ENCODE measurements at places on chromosomes 5 and 9.

DNA sequence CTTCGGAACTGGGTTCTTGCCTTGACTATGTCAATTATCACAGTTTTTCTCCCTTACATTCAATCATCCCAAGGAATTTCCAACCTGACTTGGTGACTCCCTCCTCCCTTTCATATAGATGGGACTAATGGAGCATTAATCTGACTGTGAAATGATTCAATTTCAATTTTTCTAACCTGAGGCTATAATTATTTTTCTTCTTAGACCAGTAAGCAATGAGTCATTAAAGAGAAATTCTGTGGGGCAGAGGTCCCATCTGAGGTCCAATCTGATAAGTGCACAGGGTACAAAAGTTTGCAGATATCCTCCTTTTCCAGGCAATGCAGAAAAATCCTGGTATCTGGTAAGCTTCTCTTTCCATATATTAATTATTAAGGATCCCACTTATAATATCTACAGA, 18.9 kb downstream of the PDE4D start:
- no peak for DNase-seq

GRCh38 chr9:126063326-126063725, 263.3 kb upstream of the MVB12B start:
- no peak for DNase-seq

DNA sequence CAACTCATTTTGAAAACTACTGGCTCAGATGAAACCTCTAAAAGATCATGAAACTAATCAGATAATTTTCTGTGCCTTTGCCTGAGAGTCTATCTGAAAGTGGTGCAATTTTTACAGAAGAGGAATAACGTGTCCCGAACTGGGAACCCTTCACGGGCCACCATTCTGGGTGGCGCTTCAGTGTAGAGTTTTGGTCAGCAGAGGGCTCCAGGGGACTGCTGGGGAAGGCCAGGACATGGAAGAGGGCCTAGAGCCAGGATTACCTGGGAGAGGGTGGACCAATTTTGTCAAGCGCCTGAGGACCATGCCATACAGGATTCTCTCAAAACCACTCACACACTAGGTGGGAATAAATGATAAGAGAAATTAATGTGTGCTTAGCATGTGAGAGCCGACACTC, 49.7 kb upstream of the PLEKHG4B start:
- DNase-seq: no peak

DNA sequence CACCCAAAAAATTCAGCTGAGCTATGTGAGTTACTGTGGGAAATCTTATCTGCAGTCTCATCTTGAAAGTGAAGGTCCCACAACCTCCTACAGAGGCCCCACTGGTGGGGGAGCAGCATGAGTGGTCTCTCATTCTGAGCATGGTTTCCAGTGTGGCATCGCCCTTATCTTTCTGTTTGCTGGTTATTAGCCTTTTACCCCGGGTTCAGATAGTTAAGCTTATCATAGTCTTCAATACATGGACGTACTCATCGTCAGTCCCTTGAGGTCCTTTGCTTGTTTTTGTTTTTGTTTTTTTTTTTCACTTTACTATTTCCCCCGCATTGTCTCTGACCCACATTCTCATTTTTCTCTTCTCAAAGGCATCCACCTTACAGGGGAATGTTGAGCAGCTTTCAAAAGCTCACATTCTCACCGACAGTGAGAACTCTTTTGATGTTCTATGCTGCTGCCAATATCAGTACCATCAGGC, 7.7 kb upstream of the HAVCR2 start:
- no peak for DNase-seq

- no peak for DNase-seq
Measured at GRCh38 chr5:73314395-73315257, 134.0 kb downstream of the FOXD1 start.

DNA sequence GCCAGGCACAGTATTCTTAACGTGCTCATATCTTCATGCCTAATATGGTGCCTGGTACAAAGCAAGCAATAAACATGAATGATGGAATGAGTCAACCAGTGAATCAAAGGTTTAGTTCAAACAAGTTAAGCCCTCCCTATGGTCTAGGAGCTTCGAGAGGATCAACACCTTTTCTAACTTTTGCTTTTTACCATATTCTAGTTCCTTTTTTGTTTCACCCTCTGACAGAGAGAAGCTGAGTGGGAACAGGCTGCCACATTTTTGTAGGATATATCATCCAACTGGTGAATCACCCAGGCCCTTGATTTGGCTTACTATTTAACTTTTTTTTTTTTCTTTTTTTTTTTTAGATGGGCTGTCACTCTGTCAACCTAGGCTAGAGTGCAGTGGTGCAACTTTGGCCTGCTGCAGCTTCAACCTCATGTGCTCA, 39.3 kb upstream of the TNC start:
- DNase-seq: no peak

DNA sequence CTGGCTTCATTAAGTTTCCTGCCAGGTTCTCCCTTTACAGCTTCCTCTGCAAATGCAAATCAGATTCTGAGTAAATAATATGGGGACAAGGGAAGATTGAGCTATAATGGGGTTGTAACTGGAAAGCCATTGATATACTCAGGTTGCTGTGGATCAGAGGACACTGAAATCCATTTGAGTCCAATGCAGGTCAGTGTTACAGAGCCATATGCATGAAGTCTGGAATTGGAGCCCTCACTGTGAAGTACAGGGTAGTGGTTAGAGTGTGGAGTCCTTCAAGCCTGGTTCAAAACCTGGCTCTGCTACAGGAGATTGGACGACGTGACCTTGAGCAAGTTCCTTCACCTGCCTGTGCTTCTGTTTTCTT, 48.7 kb downstream of the TIMD4 start:
- no peak for DNase-seq

GRCh38 chr9:83940590-83941303, 19.5 kb upstream of the KIF27 start:
- no peak for DNase-seq

DNA sequence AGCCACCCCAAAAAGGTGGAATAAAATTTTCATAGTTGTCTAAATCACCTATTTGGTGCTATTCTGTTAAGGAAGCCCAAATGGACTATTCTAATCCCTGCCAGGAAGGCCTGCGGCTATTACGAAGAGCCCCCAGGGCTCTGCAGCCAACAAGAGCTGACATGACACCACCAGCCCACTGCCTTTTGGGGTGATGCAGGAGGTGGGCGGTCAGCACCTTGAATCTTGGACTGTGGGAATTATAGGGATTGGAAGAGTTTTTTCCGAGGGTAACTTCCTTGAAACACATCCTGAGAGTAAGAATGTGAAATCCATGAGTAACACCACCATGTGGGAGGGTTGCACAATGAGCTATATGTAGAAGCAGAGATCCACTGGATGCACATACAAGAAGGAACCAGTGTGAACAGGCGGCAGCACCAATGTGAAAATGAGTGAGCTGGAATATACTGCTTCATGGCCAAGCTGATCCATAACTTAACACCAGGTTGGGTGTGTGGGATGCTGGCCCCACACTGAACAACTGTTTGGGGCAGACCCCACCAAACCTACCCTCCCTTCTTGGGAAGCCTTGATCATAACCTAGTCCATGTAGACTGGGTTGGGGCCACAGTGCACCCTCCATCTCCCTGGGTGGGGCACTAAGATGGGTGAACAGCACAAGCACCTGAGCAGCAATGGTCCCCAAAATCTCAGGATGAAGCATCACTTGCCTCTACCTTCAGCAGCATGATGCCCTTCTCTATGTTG, 239.0 kb downstream of the FSTL4 start:
- DNase-seq: no peak

- no peak for DNase-seq
Measured at GRCh38 chr9:6945816-6946215, 188.0 kb downstream of the KDM4C start.

DNA sequence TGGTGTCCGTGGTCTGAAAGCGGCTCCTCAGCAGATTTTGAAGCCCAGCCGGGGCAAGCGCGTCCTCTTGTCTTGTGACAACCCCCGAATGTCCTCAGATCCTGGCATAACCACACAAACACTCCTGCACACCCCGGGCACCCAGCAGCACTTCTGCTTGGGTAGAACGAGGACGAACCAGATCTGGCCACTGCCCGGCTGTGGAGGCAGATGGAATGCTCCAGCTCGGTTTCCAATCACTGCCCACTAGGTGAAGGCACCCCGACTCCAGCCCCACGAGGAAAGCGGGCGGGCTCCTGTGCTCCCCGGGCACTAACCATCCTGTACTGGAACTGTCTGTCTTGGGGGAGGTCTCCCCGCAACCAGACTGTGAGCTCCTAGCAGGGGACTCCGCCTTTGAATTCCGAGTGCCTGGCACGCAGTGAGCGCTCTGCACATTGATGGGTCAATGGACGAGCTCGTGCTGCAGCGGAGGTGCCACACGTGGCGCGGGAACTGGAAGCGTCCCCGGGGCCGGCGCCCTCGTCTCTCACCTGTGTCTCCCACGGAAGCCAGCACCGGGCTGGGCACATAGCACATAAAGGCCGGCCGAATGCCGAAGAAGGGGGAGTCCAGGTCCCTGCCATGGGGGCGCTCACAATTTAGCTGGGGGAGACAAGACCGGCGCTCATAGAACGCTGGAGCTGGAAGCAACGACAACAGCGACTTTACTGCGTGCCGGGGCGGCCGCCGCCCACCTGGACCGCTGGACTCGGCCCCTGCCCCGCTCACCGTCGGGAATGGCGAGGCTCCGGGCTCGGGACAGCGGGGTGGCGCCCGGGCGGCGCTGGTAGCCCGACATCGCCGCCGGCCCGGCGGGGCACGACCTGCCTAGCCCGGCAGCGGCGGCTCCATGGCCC, 608 bp downstream of the ENTR1 start:
- DNase-seq: peak; percentile 53

DNA sequence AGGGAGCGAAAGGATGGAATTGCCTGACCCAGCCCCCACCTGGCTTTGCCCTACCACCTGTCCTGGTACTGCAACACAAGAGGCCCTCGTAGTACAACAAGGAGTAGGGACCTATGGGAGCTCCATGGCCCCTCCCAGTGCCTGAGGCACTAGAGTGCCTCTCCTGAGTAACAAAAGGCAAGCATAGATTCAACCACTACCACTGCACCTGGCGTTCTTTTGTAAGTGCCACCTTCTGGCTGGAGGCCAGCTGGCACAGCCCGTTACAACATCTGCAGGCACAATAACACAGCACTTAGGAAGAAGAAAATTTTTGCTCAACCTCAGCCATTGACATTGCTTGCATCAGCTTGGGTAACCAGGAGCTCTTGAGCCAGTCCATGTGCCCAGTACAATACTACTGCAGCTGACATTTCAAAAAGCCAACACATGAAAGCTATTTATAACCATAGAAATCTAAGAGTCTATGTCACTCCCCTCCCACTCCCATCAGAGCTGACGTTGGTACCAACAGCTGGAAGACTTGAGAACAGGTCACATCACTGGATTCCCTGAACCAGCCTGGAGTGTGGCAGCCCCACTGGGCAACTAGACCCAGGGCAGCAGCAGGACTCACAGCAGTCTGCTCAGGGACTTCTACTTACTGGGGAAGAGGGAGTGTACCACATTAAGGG, 17.7 kb upstream of the FAM174A start:
- no peak for DNase-seq

DNA sequence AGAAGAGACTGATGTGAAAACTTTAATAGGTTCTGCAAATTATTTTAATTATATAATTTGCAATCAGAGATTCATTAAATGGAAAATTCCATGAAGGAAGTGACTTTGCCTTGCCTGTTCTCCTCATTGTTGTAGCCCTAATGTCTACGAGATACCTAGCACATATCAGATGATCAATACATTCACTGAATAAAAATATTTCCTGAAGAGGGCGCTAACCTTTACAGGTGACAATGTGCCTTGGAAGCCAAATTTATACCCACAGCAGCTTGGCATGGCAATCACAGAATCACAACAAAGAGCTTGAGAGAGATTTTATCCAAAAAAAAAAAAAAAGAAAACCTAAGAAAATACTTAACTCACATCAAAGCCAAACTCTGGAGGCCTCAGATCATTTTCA, 17.4 kb downstream of the HAUS6 start:
- no peak for DNase-seq

- peak; percentile 24 for DNase-seq
Measured at GRCh38 chr9:90219548-90220118, 423.0 kb downstream of the DIRAS2 start.

GRCh38 chr9:99821396-99822108, at the start of gene NR4A3:
Gene NR4A3, plus strand, starts transcription at chr9:99821885. Its CDS starts 6,158 bp downstream, at chr9:99828043.
- peak; percentile 95 for DNase-seq

DNA sequence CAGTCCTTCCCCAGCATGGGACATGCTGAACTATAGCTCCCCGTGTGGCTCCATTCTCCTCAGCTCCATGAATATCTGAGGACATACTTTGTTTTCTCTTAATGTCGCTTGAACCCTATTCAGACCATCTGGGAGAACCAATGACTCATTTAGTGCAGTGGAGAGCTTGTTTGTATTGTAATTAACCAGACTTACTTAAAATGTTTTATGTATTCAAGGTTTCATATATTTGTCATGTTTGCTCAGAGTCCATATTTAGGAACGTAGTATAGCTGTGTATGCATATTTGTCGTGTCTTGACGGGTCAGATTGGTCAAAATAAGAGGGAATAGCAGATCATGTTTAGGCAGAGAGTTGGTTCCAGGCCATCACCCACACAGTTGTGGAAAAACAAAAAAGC, 150.1 kb upstream of the NTRK2 start:
- no peak for DNase-seq

DNA sequence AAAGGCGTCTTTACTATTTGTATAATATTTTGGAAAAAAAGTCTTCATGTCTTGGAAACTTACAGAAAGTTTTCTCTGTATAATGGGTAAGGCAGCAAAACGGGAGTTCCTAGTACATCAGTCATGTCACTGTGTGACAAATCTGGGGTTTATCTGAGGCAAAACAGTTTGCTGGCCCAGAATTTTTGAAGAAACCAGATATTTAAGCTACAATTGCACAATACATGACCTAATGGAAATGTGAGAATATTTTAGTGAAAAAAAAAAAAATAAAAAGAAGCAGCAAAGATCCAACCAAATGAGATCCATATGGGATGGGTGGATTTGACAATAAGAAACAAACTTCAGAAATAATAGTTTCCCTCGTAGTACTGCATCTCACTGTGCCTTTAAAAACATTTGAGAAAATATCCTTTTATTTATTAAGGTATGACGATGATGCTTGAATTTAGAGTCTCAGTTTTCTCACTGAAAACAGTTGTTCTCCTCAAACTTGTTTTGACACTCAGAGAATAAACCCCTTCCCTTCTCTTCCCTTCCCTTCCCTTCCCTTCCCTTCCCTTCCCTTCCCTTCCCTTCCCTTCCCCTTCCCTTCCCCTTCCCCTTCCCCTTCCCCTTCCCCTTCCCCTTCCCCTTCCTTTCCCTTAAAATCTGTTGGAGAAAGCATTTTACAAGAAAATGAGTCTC, 180.5 kb upstream of the TUT7 start:
- DNase-seq: no peak

DNA sequence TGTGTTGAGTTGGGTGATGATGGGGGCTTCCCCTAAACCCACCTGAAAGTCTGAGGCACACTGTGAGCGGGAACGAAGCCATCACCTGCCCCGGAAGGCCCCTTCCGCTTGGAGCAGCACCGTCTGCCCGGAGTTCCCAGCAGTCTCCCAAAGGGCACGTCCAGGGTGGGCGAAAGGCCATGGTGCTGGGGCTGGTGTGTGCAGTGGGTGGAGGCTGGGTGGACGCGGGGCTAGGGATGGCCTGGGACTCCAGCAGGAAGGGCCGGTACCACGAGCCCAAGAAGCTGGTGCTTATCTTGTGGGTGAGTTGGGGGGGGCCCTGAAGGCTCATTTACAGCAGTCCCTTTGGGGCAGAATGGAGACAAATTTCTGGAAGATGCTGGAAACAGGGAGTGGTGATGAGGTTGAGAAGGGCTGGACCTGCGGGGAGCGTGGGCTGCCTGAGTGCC, 4.6 kb downstream of the FLT4 start:
- no peak for DNase-seq

- no peak for DNase-seq
Measured at GRCh38 chr5:112308608-112309007, 110.5 kb downstream of the EPB41L4A start.

All from activated T-cell treated with anti-CD3 and anti-CD28 coated beads, Interleukin-2, amount 50 U/mL, for 1 hour (primary cell).